NCI-H1105 treated with DMSO at 0.1 percent for 48 hours (cell line): ENCODE measurements at places on chromosomes 5 and 9.
A peak's percentile ranks its signal among the peaks of the same experiment; 100 is the strongest.

DNA sequence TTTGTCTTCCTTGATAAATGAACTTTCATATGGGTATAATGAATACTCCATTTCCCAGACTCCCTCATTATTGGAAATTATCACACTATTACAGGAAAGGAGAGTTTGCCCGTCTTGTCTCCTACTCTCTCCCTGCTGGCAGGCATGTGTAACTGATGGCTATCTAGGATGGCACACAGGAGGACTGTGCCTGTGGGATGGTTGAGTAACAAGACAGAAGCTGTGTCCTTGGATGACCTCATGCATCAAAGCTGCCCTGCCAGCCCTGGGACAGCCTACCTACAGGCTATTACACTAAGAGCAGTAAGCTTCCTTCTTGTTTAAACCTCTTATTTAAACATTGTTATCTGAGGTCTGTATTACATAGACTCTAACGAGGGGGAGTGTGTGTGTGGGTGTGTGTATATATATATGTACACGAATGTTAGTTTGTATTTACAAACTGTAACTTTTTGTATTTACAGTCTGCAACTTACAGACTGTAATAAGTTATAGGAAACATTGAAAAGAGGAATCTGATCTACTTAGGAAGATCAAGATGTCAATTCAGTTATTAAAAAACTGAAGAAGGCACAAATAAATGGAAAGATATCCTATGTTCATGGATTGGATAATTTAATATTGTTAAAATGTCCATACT lies 247.6 kb upstream of the ACO1 start:
- DNase-seq, result no peak

GRCh38 chr9:115980054-115980453 lies 173.5 kb upstream of the PAPPA start:
- DNase-seq, result no peak

DNA sequence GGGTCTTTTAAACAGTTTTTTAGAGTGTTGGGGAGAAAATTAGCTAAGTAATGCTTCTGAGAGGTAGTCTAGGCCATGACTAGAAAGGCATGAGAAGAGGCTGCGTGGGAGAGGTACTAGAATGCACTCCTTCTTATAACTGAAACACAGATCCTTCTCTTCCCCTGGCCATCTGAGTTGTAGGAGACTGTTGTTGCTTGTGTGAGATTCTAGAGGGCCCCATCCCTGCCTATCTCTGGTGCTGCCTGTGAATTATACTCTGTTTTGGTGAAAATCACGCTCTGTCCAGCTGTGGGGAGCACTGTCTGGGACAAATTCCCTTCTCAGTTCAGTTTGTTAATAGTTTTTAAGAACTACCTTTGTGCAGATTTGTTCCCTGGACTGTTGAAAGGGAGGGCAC lies 37.5 kb downstream of the MAP1B start:
- no peak for DNase-seq

DNA sequence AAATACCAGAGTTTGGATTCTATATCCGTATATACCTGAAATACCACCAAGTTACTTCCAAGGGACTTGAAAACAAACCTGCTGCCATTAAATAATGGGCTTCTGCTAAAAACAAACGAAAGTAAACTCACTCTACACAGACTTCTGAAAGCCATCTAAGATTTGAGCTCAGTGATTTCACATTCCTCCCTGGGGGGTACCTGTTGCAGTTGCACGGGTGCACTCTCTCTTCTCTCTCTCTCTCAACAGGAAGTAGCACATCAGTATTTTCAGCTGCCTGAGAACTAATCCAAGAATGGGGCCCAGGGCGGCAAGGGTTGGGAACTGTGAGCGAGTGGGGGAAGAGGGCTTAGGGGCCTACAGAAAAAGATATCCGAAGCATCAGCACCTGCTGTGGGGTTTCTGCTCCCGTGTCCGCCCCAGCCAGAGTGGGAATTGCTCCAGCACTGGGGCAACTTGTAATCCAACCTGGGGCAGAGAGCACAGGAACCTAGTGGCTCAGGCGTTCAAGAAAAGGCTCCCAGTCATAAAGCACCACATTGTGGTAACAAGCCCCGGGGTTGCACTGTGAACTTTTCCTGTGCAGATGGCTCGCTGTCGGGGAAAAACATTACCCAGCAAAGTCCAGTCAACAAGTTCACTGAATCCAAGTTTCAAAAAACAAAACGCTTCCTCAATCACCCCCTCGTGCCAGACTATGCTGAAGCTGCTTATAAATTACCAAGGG lies 99.8 kb downstream of the EFNA5 start:
- DNase-seq, result peak; percentile 51

DNA sequence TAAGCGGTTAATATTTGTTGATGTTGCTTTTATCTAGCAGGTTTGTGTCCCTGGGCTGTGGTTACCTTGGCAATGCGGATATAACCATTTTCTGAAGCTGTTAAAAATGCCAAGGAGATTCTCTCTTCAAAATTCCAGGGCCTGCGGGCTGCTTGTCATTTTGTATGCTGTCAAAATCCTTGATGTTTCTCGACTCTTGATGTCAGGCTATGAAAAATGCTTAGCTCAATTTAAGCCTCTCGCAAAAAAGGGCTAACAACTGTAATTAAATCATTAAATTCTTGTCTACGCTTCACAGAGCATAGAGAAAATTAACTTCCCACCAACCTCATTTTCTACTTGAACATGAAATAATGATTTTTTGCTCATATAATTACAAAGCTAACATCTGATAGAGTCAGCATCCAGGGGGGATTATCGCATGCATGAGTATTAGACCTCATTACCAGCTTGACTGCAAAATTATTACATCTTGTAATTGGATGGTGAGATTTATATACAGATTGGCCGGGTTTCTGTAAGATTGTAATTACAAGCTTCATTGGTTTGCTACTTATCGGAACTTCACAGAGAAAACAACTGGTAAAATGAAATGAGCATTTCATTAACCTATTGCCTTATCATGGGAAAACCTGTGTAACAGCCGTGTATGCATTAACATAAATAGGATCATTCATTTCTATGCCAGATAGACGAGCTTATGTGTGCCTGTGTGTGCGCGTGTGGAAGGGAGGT lies 83.1 kb upstream of the IRX1 start:
- peak; percentile 95 for DNase-seq

- no peak for DNase-seq
Measured at GRCh38 chr5:135535420-135535819, 344 bp downstream of the NEUROG1 start.

DNA sequence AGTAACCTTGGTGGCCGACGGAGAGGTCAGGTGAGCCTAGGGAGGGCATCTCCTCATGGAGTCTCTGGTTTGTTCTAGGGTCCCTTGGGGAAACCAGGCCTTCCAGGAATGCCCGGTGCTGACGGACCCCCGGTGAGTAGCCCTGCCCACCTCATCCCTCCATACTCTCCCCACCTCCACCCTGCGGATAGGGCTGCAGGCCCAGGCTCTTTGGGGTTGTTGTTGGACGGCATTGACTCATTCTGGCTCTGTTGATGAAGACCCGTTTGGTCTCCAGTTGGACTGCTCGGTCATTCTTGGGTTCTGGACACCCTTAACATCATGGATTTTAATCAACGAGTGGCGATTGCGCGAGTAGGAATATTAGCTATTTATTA lies 112.3 kb upstream of the FCN2 start:
- no peak for DNase-seq

DNA sequence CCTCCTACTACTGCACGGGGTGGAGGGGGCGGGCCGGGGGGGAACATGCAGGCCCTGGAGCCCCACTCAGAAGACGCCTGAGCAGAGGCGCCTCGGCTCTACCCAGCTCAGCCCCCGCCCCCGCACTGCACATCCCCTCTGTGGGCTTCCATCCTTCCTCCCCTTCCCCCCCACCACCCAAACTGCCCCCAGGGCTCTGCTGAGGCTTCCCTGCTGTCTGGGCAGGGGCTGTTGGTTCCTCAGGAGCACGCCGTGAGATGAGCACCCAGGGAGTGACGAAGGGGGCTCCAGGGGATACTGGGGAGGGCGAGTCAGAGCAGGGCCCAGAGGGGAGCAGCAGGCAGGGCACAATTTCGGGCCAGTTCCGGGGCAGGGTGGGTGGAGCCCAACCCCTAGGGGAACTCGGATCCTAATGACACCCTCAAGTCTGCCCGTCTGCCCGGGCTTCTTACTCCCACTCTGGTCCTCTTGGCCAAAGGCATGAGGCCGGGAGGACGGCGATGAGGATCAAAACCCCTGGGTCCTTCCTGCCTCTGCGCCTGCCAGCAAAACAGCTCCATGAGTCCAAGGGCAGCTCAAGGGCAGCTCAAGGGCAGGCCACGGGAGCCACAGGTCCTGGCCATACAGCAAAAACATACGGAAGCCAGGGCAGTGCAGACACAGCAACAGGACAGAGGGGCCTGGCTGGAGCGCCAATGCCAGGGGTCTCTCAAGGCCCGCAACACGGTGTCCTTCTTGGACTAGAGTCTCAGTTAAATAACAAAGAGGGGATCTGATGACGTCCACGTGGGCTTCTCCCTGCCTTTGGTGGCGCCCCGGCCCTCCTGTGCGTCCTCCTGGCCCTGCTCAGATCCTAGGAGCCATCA lies 200.9 kb downstream of the AUH start:
- no peak for DNase-seq
